ENCODE measurements at places on chromosomes 6 and 20. TPM values are rescaled to one million over a fixed set of nuclear protein-coding genes. Genes with fewer than 3 reads are reported as not detected.
A peak's percentile ranks its signal among the peaks of the same experiment; 100 is the strongest.

DNA sequence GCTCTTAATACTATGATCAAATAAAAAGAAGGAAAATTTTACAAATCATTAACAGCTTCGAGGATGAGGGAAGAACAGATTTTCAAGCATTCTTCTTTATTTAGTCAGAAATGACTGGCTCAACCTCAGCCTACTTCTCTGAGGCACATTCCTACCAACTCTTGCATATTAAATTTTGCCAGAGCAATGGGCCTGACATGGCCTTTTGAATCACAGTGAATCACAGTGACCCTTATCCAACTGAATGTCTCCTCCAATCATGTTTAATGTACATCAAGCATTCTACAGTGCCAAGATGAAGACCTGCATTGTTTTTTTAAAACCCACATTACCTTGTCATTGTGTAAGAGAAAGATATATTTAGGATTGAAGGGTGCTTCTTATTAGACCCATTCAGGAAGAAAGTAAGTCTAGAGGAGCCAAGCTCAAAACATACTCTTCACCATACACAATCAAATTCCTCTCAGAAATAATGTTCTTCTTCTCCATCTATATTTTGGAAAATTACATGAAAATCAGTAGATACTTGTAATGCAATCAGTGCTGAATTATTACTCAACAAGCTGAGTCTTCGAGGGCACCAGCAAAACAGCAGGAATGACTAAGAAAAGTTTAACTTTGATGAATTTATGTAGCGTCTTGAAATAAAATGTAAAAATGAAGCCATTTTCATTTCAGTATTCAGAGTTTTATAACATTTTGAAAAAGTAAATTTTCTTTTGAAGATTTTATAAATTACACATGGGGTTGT is 44.1 kb upstream of the MOXD1 start:
- H3K27ac ChIP-seq: no peak overlapping the region
- no peaks in the 10 kb centered on the region for H3K4me1 ChIP-seq
- no peak for DNase-seq
- no peaks in the 10 kb centered on the region for H3K27me3 ChIP-seq
- H3K36me3 ChIP-seq: peaks cover 4% of the 10 kb centered on the region
- no peak overlapping the region for H3K4me3 ChIP-seq

Gene AVP
- total RNA-seq: not detected

GRCh38 chr20:34736106-34736735 is 32.1 kb downstream of the TP53INP2 start:
- no peak overlapping the region for H3K27ac ChIP-seq
- H3K27me3 ChIP-seq: no peaks in the 10 kb centered on the region
- DNase-seq: no peak
- no peak overlapping the region for H3K4me3 ChIP-seq

- H3K4me1 ChIP-seq: no peaks in the 10 kb centered on the region
- H3K27me3 ChIP-seq: peaks cover 11% of the 10 kb centered on the region
- H3K36me3 ChIP-seq: no peaks in the 10 kb centered on the region
- no peak for DNase-seq
Measured at GRCh38 chr6:80544976-80545722, 438.7 kb downstream of the BCKDHB start.

DNA sequence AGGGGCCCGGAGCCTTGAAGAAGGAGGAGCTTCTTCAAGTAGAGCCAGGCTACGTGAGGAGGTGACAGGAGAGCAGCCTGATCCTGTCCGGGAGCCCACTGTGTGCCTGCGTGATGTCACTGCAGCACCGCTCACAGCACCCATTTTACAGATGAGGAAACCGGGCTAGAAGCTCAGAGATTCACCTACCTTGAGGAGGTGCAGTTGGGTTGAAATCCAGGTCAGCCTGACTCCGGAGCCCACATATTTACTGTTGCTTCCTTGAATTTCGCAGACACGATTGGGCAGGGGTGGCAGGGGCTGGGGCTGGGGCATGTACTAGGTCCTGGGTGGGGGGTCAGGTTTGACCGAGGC is 12.5 kb downstream of the VSTM2L start:
- H3K36me3 ChIP-seq: no peaks in the 10 kb centered on the region
- peaks cover 15% of the 10 kb centered on the region for H3K4me1 ChIP-seq
- DNase-seq: no peak
- H3K27me3 ChIP-seq: peaks cover 64% of the 10 kb centered on the region

DNA sequence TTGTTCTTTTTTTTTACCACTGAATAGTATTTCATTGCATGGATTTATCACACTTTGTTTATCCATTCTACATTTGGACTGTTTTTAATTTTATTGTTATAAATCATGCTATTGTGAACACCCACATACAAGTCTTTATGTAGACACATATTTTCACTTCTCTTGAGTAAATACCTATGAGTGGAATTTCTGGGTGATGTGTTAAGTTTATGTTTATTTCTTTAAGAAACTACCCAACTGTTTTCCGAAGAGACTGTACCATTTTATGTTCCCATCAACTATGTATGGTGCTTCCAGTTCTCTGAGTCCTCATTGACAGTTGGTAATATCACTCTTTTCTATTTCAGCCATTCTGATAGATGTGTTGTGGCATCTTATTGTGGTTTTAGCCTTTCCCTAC is 54.0 kb downstream of the RIN2 start:
- H3K36me3 ChIP-seq: no peaks in the 10 kb centered on the region
- H3K27me3 ChIP-seq: peaks cover 26% of the 10 kb centered on the region
- H3K4me3 ChIP-seq: no peak overlapping the region
- DNase-seq: no peak

- DNase-seq: peak; percentile 62
- H3K4me1 ChIP-seq: peaks cover 48% of the 10 kb centered on the region
- H3K27me3 ChIP-seq: no peaks in the 10 kb centered on the region
- peak overlapping the region; percentile 97 for H3K27ac ChIP-seq
- H3K4me3 ChIP-seq: peak overlapping the region; percentile 98
- H3K36me3 ChIP-seq: peaks cover 41% of the 10 kb centered on the region
Measured at GRCh38 chr20:36644706-36645095, 1.3 kb downstream of the SLA2 start.

- peak; percentile 18 for DNase-seq
- no peaks in the 10 kb centered on the region for H3K36me3 ChIP-seq
- H3K4me3 ChIP-seq: no peak overlapping the region
- peaks cover 20% of the 10 kb centered on the region for H3K4me1 ChIP-seq
- H3K27ac ChIP-seq: no peak overlapping the region
- H3K27me3 ChIP-seq: no peaks in the 10 kb centered on the region
Measured at GRCh38 chr6:149284904-149285303, 32.6 kb upstream of the TAB2 start.

- no peaks in the 10 kb centered on the region for H3K36me3 ChIP-seq
- H3K4me3 ChIP-seq: no peak overlapping the region
- H3K27me3 ChIP-seq: peaks cover 25% of the 10 kb centered on the region
- peaks cover 11% of the 10 kb centered on the region for H3K4me1 ChIP-seq
Measured at GRCh38 chr6:7697820-7698623, 27.9 kb upstream of the BMP6 start.

Gene MUCL3
- not detected for total RNA-seq

GRCh38 chr6:157265186-157265585 is 58.1 kb downstream of the TMEM242 start:
- H3K36me3 ChIP-seq: peaks cover 2% of the 10 kb centered on the region
- no peak overlapping the region for H3K4me3 ChIP-seq
- DNase-seq: no peak
- H3K4me1 ChIP-seq: no peaks in the 10 kb centered on the region

- DNase-seq: no peak
- H3K27ac ChIP-seq: no peak overlapping the region
- no peaks in the 10 kb centered on the region for H3K27me3 ChIP-seq
- no peak overlapping the region for H3K4me3 ChIP-seq
- peaks cover 21% of the 10 kb centered on the region for H3K36me3 ChIP-seq
Measured at GRCh38 chr6:79215213-79215824, 19.2 kb downstream of the HMGN3 start.

Gene PRICKLE4
- total RNA-seq: not detected

DNA sequence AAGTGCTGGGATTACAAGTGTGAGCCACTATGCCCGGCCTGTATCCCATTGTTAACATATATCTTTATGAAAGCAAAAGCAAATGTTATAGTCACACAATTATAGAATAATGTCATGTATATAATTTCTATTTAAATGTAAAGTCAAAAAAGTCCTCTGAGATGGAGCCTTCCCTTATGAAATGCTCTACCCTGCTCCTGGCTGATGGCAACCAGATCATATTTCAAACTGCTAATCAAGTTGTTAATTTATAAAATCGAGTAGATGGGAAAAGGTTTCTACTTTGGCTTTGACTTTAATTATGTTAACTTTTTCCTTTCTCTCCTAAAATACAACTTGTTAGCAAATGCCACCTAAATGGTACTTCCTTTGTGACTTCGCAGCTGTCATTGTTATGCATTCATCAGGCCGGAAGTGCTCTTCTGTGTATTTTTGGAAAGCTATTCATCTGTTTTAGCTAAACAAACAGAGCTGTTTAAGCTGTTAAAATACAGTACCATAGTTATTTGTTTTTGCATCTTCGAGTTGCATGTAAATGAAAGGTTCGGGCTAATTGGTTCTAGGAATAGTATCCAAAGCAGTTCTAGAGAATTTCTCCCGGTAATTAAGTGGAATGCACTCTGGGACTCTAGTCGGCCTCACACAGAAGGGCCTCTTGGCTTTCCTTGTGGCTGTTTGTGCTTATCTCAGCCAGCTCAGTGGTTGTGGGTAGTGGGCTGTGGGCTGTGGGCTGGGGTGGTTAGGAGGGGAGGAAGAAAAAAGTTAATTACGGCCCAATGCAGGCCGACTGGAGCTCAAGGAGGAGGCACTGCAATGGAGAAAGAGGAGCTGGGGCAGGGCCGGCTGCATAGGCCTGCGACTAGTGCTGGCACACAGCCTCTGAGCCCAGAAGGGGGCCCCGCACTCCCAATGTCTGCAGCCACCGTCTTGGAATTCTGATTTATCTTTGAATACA is 34.8 kb downstream of the SLC35D3 start:
- peaks cover 4% of the 10 kb centered on the region for H3K4me1 ChIP-seq
- no peak overlapping the region for H3K4me3 ChIP-seq
- H3K36me3 ChIP-seq: no peaks in the 10 kb centered on the region

DNA sequence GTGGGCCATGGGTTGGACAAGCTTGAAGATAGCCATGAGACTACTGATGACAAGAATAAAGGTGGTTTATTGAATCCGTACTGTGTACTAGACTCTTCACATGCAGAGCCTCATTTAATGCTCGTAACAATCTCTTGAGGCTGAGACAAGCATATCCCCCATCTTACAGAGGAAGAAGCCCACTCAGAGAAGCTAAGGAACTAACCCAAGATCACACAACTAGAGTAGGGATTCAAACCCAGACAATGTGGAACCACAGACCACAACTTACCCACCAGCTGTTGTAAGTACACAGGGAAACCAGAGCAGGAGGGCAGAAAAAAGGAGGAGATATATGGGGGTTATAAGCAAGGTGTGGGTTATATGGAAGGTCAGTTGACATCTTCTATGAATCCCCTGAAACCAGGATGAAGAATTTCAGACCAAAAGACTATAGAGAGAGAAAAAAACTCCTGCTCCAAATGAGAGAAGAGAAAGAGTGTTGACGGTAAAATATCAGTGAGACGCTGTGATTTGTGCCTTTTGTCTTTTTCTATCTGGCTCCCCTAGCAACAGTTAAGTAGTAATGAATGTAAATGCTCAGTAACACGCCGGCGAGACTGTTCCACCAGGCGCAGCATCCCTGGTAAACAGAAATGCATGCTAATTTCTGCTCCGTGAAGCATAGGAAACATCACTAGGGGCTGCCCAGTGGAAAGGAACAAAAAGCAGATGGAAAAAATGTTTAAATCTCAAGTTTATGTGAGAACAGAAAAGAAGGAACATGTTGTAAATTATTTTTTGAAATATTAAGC is 80.1 kb upstream of the SLC22A16 start:
- H3K27ac ChIP-seq: no peak overlapping the region
- no peak overlapping the region for H3K4me3 ChIP-seq
- no peak for DNase-seq
- H3K4me1 ChIP-seq: peaks cover 10% of the 10 kb centered on the region

DNA sequence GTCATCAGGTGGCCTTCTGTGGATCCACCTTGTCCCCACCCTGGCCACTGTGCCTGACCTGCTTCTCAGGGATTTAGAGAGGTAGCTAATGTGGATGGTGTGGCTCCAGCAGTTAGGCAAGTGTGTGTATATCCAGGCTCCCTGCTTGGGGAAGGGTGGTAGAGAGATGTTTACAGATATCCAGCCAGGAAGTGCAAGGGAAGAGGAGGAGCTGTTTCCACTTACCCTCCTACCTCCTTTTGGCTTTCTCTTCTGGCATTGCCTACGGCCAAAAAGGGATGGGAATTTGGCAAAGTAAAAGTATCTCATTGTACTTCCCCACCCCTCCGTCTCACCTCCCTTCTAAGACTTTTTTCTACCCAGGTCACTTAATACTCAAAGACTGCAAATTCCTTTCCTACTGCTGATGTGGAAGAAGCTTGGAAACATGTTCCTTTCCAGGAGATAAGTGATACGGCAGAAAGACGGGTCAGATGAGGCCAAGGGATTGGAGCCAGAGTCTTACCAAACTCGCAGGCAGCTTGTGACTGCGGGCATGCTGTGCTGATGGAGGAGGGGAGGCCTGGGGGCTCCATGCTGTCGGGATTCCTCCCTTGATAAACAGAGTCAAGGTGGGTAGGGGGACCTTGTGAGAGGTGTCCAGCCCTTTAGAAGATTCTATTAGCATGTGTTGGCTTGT is 253.4 kb downstream of the PRL start:
- H3K4me3 ChIP-seq: no peak overlapping the region
- peaks cover 4% of the 10 kb centered on the region for H3K27me3 ChIP-seq
- peaks cover 6% of the 10 kb centered on the region for H3K4me1 ChIP-seq
- no peak overlapping the region for H3K27ac ChIP-seq
- no peak for DNase-seq

DNA sequence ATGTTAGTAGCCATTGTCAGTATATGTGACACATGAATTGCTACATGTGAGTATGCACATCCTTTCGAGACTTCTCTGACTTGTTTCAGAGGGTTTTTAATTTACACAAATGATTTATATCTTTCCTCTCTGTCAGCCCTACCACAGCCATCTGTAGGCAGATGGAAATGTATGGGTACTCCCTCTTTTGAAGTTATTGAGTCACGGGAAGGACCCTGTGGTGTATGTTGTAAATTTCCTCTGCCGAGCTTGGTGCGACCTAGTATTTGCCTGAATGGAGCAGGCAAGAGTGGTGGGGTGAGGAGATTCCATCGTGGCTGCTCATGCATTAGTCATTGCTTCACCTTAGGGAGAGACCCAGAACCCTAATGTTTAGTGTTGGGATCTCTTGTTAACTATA is 171.9 kb downstream of the JARID2 start:
- H3K36me3 ChIP-seq: peaks cover 64% of the 10 kb centered on the region
- no peaks in the 10 kb centered on the region for H3K27me3 ChIP-seq
- H3K4me1 ChIP-seq: peaks cover 57% of the 10 kb centered on the region
- H3K27ac ChIP-seq: peak overlapping the region; percentile 82
- peak; percentile 65 for DNase-seq

DNA sequence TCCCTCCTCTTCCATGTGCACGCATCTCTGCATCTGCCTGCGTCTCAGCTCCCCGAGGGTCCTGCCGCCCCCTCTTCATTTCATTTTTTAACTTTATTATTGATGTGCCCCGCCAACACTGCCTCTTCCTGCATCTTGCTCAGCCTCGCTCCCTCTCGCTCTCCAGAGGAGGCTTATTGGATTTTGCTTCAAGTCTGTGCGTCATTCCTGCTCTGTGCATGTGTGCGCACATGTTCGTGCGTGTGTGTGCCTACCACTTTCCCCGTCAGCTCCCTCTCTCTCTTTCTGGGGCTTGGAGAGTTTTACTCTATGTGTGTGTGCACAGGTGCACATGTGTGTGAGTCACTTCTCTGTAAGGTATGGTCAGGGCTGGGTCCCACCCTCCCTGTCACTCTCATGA is 71.8 kb upstream of the NNAT start:
- H3K4me1 ChIP-seq: no peaks in the 10 kb centered on the region
- no peak for DNase-seq
- H3K4me3 ChIP-seq: no peak overlapping the region
- H3K27ac ChIP-seq: no peak overlapping the region

- peaks cover 9% of the 10 kb centered on the region for H3K27me3 ChIP-seq
- H3K4me3 ChIP-seq: no peak overlapping the region
- no peak for DNase-seq
- H3K36me3 ChIP-seq: no peaks in the 10 kb centered on the region
- H3K27ac ChIP-seq: no peak overlapping the region
- no peaks in the 10 kb centered on the region for H3K4me1 ChIP-seq
Measured at GRCh38 chr20:43238833-43239232, 49.1 kb upstream of the PTPRT start.

All from activated naive CD8-positive, alpha-beta T cell treated with anti-CD3 and anti-CD28 coated beads for 36 hours (primary cell).